Hematopoietic multipotent progenitor cell treated with erythropoietin and hydrocortisone succinate and interleukin-3 and kit ligand, for 8 days (in vitro differentiated cells): ENCODE measurements at places on chromosomes 4 and X.
A peak's percentile ranks its signal among the peaks of the same experiment; 100 is the strongest.

DNA sequence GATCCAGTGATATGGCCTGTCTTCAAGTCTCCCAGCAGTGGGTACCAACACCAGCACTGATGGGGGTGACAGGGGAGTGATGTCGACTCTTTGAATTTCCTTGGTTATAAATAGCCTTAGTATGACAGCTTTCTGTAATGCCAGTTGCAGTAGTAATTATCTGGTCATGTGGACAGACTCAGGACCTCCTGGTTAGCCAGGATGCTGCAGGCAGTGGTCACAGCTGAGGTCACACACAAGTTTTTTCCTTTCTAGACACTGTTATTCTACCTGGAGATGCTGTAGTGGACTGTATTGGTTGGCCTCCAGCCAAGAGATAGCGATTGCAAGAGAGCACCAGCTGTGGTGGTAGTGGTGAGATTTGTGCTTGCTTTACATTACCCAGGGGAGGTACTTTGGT lies 63.6 kb downstream of the UPRT start:
- no peak for DNase-seq

DNA sequence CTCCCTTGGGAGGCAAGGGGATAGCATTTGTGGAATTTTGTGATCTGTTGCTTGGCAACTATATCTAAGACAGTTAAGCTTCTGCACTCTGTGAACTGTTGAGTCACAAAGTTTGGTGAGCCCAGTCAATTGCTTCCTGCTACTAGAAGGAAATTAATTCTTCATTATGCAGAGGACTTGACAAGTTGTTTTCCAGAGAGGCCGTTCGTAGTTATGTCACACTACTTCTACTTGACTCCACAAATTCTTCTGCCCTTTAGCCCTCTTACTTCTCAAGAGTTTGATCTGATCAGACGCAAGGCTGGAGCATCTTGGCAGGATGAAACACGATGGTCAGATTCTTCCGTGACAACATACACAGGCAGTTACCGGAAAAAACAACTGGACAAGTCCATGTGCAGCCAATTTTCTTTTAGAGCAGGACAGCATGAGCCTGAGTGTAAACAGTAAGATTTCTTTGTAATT lies at the start of gene C4orf51:
C4orf51 (plus strand) TSS at position 156 of the 465 bp plus-strand sequence; CDS start at position 214, 58 bp downstream.
- DNase-seq: no peak

- DNase-seq: no peak
Observed at GRCh38 chrX:76148041-76148665, 24.7 kb upstream of the PBDC1 start.

- DNase-seq: no peak
Observed at GRCh38 chr4:5805270-5805669, 87.6 kb downstream of the CRMP1 start.

DNA sequence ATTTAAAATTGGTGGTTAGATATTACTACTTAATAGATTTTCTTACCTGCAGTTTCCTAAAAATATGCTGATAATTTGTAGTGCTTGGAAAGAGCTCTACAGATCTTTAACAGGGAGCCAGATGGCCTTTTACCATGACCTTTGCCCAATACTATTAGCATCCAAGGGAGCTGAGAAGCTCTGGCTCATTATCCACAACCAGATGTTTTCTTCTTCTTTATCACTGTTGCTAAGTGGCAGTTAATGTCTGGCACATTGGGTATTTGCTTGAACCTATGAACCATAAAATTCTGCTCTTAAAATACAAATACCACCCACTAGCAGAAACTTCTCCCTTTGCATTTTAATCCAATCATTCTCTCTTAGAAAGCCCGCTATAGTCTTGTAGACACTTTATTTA lies 1480.3 kb downstream of the C4orf33 start:
- no peak for DNase-seq

- DNase-seq: no peak
Observed at GRCh38 chr4:94759767-94760211, 2.0 kb downstream of the BMPR1B start.

DNA sequence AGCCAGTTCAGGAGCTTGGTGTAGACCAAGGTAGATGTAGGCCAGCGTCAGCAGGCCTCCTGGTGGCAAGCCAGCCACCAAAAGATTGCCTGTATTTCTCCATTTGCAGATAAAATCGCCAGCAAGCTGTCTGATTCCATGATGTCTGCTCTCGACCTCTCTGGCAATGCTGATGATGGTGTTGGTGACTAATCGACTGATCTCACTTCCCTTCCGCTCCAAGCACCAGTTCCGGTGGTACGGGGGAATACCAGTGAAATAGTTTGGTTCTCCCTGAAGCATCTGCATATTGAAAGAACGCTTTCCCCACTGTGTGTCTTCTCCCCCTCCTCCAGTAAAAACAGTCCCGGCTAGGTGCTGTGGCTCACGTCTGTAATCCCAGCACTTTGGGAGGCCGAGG lies 30.4 kb downstream of the GNL3L start:
- DNase-seq: no peak

DNA sequence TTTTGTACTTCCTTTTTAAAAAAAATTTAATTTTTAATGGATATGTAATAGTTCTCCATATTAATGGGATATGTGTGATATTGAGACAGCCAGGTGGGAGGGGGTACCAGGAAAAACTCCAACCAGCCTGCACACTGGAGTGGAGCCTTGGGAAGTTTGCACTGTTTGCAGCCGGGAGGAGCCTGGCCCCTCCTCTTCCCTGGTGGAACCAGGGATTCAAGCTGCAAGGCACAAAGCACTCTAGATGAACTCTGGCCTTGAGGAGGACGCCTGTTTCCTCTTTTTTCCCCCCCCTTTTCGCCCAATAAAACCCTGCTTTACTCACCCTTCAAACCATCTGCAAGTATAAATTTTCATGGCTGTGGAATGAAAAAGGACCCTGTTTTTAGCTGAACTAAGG lies 48.2 kb upstream of the GC start:
- no peak for DNase-seq

- no peak for DNase-seq
Observed at GRCh38 chr4:23006756-23007155, 314.0 kb downstream of the GBA3 start.

DNA sequence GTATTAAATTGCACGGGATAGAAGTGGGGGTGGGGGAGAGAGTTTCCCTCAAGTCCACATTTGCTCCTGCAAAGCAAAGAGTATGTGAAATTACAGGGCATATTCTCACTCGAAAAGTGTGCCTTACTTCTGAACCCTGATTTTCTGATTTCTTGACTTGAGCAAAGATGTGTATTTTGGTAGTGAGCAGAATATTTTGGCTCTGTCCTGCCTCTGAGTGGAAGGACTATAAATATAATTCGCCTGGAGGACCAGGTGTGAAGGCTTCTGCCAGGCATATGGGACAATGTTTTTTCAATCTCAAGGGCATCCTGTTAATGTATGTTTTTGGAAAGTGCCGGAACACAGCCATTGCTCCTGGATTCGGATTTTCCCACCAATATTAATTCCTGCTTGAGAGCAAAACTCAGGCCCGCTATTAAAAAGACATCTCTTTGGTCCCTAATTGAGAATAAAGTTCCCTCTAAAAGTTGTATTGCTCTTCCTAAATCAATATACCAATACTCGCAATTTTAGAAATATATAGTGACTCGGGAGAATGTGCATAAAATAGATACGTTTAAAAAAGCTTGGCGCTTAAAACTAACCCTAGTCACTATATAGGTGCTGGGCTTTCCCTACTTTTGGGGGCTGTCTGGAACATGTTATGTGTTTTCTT lies 15.3 kb upstream of the PITX2 start:
- DNase-seq: no peak

DNA sequence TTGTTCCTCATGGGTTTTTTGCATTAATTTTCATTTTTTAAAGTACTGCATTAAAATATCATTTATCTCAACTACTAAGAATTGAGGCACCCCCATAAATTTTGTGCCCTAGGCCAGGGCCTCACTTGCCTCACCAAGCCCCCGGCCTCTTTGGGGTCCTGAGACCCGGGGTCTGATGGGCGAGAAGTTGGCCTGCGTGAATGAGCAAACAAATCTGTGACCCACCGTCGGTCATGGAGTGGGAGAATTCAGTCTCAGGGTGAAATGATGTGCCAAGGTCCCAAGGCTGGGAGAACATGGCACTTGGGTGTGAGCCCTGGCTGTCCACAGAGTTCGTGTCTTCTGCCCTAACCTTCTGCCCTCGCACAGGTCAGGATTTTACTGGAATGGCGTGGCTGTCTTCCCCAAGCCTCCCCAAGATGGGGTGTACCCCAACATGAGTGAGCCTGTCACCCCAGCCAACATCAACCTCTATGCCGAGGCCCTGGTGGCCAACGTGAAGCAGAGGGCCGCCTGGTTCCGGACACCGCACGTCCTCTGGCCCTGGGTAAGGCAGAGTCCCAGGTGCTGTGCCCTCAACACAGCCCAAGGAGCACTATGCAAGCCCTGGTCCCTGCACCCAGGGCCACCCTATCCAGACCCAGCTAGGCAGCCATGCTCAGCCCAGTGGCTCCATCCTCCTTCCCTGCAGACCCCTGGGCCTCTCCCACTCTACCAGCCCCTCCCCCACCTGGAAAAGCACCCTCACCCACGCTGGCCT lies 18.0 kb downstream of the MAN2B2 start:
- no peak for DNase-seq

DNA sequence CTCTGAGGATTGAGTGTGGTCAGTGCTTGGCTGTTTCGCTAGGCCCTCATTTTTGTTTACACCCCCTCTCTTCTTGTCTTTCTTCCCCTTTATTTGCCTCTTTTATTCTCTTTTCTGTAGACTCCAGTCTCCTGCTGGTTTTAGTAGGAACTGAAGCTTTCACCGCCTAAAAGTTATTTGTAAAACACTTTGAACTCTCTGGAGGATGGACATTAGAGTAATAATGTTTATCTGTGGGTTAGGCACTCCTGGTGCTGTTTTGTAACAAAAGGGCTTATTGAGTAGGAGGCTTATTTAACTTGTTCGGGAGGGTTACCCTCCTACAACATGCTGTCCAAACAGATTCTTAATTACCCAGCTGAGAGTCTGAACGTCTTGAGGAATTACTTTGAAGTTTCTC lies 1.6 kb upstream of the ARHGAP10 start:
- no peak for DNase-seq

DNA sequence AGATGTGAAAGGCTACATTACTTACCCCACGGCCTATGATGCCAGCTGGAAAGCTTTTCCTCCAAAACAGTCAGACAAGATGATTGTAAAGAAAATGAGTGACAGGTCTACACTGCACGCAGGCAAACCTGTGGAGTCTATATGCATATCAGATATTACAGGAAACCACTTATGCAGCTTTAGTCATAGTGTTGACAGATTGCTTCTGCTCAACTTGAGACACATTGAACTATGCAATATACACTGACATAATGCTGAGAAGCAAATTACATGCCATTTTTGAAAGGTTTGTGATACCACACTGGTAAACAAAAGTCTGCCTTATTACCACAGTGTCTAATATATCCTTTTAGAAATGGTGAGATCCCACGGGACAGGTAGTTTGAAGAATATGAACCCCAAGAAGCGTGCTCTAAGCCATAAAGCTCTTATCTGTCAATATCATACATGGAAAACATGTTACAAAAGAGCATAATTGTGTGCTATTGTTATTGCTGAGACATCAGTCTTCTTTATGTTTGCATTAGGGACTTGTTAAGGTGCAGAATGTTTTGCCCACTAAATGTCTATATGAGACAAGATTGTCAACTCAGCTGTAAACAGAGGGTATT lies 1835.8 kb upstream of the TENM3 start:
- no peak for DNase-seq

DNA sequence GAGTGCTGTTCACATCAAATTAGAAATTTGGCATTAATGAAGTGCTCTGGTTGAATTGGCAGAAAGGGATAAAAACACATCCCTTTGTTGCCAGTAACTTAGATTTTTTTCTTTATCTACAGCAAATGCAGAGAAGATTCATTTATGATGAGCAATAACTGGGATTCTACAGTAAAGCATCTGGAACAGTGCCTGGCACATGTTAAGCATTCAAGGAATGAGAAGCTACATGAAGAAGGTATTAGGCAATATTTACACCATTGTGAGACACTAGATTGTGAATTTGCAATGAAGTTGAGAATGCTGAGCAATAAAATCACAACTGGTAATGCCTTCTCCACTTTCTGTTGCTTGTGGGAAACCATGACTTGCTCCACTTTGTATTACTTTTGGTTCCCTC lies 33.5 kb downstream of the PCDH19 start:
- no peak for DNase-seq

DNA sequence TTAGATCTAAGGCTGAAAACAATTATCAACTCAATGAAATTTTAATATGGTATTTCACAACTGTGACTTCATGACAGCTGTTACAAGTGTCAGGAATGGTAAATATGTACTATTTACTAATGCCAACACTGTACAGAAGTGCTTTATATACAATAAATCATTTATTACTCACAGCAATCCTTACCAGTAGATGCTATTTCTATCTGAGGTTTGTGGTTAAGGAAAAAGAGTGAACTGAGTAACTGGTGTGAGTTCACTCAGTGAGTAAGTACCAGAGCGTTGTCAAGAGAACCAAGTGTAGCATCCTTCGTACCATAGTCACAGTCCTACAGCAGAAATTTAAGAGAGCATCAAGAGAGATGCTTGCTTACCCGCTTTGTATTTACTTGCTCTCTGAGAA lies 23.3 kb downstream of the MTHFD2L start:
- no peak for DNase-seq

GRCh38 chrX:64975491-64975890 lies 759 bp downstream of the ZC4H2 start:
- peak; percentile 4 for DNase-seq

GRCh38 chr4:113969709-113970334 lies 9.6 kb downstream of the ARSJ start:
- DNase-seq: no peak

GRCh38 chrX:154369449-154370299 lies 4.8 kb downstream of the FLNA start:
- peak; percentile 71 for DNase-seq

GRCh38 chrX:49610718-49611310 lies 12.0 kb downstream of the GAGE1 start:
- no peak for DNase-seq

DNA sequence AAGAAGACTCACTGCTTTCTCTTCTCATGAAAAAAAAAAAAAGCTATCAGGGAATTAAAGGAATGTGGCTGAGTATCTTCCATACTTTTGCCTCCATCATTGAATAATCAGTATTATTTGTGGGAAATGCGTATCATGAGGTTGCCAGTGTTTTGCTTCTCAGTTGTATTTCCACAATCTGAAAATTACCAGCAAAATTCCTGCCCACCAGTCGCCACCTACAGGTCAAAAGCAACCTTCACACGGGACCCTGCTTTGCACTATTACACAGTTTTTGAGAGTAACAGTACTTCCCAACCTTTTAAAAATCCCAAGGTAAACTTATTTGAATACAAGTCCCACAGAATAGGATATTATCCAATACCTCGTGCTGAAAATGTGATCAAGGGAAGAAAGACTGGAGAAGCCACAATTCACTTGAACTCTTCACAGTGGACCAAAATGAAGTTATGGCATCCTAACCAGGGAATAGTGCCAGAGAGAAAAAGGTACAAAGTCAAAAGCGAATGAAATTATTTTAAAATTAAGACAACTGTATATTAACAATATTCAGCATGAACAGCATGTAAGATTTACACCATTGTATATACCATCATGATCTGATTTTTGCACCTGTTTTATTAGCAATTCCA lies 30.4 kb downstream of the PGRMC1 start:
- DNase-seq: peak; percentile 2
